NCI-H1105 (cell line): ENCODE measurements at places on chromosomes 2 and 18.

DNA sequence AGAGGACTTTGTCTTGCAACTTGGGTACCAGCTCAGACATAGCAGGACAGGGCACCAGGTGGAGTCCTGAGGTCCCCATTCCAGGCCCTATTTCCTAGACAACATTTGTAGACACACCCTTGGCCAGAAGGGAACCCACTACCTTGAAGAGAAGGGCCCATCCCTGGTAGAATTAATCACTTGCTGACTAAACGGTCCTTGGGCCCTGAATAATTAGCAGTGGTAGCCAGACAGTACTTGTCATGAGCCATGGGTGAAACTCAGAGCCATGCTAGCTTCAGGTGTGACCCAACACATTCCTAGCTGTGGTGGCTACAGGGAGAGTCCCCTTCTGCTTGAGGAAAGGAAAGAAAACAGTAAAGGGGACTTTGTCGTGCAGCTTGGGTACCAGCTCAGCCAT is 28.5 kb upstream of the ACTR2 start:
- DNase-seq: no peak

- no peak for DNase-seq
Observed at GRCh38 chr2:227703961-227704360, 13.9 kb downstream of the SLC19A3 start.

DNA sequence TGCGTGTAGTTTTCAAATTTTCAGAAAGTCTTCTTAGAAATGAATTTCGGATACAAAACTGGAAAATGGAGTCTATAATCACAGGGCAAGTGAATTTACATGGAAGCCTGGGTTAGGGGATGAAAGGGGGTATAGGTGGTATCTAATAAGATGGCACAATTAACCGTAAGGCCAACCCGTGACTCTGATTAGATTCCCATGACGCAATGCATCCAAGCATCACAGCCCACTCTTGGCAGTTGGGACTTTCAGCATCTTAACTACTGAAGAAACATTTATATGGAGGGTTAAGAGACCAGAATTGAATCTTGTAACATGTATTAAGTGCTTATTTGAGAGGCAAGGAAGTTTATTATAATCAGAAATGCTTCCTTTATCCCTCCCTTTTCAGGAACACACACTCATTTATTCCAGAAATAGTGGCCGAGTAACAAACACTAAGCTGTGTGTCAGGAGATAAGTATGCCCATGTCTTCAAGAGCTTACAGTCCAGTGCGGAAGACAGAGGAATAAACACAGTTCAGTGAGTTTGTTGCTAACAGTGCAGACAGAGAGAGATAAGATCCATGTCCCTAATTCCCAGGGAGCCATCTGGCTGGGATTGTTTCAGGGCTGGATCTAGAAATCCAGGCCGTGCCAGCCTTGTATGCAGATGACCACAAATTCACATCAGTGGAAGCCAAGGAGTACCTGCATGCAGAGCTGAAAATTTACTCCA is 151.2 kb downstream of the ANTXR1 start:
- DNase-seq: no peak

- DNase-seq: peak; percentile 4
Observed at GRCh38 chr2:232292395-232293154, 86.0 kb upstream of the ALPP start.

GRCh38 chr2:113734185-113734584 is 22.3 kb downstream of the SLC35F5 start:
- no peak for DNase-seq
